ENCODE measurements at places on chromosomes 2 and 18.

- DNase-seq: no peak
Measured at GRCh38 chr2:201642086-201642578, 1.2 kb downstream of the TMEM237 start.

GRCh38 chr18:39840856-39841481 is 2114.1 kb upstream of the PIK3C3 start:
- no peak for DNase-seq

GRCh38 chr2:3223080-3223923 is 154.3 kb downstream of the EIPR1 start:
- peak; percentile 73 for DNase-seq

GRCh38 chr2:80168801-80169200 is 135.8 kb downstream of the LRRTM1 start:
- no peak for DNase-seq

DNA sequence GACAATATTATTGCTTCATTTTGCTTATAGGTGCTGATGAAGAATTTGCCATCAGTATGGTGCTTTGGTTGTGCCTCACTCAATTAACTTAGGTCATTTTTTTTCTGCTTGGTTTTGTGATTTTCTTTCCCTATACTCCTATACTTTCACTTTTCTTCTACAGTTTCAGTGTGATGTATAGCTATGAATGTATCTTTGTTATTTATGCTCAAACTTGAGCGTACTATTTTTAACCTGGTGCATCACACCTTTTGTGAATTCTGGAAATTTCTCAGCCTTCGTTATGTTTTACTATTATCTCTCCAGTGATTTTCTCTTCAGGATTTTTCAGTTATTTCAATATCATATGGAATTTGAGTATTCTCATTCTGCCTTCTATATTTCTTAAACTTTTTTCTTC is 2035.3 kb upstream of the LRRTM1 start:
- no peak for DNase-seq

GRCh38 chr2:74471332-74472065 is 981 bp downstream of the MRPL53 start:
- no peak for DNase-seq

GRCh38 chr2:66827851-66828250 is 392.9 kb downstream of the MEIS1 start:
- DNase-seq: no peak

DNA sequence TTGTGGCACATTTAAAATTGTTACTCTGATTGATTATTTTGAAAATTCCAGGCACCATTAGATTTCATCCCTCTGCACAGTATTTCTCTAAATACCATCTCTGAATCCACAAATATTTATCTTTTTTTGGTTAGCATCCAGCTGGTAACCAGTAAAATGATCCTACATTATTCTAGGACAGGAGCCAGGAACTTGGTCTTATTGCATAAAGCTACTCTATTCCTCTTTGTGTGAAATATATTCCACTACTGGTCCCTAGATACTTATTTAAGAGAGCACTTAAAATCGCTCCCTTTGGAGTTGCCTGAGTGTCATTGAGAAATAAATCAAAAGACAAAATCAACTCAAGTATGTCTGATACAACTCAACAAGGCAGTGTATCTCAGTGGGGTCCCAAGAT is 7.4 kb upstream of the MBOAT2 start:
- no peak for DNase-seq

DNA sequence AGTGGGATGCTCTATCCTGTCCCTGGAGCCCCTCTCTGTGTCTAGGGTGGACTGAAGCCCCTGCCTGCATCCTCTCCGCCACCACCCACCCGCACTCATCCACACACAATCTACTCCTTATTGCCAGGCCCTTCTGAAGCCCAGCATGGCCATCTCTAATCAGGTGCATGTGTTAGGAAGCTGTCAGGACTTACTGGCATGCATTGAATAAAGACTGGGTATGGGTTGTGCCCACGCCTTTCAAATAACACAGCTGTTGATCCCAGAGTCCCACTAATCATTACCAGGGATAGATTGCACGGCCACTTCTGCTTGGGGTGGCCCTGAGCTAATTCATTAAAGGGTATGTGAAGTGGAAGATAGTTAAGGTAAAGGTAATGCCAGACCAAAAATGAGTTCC is 88.4 kb downstream of the CABLES1 start:
- no peak for DNase-seq

DNA sequence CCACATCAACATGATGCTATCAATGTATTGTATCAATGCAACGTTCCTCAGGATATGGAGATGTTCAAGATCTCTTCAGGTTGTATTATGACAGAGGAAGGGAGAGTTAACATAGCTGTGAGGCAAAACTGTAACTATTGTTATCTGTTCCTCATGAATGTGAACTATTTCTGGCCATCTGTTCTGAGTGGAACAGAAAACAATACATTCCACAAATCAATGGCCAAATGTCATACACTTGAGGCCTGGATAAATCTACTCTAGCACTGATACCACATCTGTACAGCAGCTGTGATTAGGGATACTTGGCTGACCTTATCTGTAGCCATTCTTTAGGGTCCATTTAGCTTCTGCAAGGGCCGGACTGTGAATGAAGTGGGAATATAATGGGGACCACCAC is 447.9 kb downstream of the IRS1 start:
- no peak for DNase-seq

DNA sequence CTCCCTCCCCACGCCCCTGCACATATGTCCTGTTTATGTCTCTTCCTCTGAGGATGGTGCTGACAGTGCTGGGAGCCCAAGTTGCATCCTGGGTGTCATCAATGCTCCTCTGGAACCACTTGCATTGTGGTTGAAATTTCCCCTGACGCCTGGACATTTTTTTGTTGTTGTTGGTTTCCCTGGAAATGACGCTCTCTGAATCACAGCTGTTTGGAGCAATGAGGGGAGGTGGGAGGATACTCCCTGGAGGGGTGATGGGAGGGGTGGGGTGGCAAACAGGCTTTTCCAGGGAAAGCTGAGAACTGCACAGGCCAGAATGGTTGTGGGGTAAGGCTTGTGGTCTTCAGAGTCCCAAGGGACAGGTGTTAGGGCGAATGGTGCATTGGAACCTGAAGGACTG is 29.6 kb downstream of the CELF4 start:
- DNase-seq: no peak

GRCh38 chr2:233271693-233272092 is 20.2 kb downstream of the ATG16L1 start:
- no peak for DNase-seq

- peak; percentile 77 for DNase-seq
Measured at GRCh38 chr2:96554293-96555145, 18.0 kb downstream of the ARID5A start.

- DNase-seq: no peak
Measured at GRCh38 chr2:128753800-128754199, 435.1 kb upstream of the HS6ST1 start.

GRCh38 chr18:67636597-67637385 is 120.3 kb upstream of the DSEL start:
- DNase-seq: no peak

DNA sequence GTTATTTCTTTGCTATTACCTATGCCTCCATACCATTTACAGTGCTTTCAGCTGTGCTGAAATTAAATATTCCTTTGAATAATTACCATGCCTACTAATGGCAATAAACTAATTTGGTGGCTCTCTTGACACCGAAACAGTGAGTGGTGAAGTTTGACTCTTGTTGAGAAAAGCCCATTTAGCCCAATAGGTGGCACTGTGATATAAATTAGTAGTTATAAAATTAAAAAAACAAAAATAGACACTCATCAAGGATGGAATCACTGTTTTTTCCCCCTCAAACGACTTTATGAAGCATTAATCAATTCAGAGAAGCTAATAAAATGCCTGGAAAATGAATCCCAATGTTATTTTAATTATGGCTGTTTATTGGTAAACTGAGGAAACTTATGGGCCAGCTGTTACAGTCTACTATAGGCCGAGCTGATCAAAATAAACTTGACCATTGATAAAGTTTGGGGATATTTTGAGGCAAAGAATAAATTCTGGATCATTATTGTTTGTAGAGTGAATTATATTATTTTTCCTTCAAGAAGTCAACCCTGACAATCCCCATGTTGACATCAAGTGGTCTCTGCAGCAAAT is 339.6 kb downstream of the TRIB2 start:
- no peak for DNase-seq

- DNase-seq: no peak
Measured at GRCh38 chr2:24565537-24565936, 74.5 kb downstream of the NCOA1 start.

DNA sequence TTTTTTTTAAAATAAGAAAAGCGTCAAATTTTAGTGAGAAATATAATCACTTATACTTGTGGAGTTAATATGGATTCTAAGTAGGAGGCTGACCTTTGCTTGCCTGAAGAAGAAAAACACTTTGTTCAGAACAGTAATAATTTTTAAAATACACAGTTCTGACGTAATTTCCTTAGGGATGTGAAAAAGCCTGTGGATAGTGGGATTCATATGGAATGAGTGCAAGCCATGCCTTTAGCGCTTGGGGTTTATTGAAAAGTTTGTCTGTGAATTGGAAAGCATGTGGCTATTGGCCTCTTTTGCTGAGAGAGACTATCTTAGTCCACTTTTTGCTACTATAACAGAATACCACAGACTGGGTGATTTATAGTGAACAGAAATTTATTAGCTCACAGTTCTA is 151.3 kb downstream of the CCDC85A start:
- no peak for DNase-seq

DNA sequence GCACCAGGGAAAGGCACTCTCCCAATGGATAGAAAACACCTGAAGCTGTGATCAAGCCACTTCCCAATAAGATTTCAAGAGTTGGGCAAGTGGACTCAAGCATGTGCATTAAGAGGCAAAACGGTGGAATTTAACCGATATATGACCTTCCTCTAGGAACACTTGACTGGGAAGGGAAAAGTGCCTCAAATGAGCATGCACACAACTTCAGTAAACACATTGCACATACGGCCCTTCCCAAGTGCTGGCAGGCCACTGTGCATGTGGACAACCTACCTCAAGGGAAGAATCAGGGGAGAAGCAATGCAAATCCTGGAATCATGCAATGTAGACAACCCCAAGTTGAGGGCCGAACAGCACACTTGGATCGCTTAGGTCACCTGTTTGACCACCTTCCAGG is 23.9 kb upstream of the SH3RF3 start:
- DNase-seq: no peak

- DNase-seq: no peak
Measured at GRCh38 chr18:10298346-10298745, 156.1 kb upstream of the APCDD1 start.

DNA sequence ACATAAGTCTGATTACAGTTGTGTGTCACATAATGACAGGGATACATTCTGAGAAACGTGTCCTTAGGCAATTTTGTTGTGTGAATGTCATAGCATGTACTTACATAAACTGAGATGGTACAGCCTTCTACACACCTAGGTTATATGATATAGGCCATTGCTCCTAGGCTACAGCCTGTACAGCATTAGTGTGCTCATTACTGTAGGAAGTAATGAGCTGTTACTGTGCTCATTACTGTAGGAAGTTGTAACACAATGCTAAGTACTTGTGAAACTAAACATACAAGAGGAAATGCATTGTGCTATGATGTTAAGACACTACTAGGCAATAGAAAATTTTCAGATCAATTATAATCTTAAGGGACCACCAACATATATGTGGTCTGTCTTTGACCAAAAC is 72.8 kb downstream of the UPP2 start:
- DNase-seq: no peak

DNA sequence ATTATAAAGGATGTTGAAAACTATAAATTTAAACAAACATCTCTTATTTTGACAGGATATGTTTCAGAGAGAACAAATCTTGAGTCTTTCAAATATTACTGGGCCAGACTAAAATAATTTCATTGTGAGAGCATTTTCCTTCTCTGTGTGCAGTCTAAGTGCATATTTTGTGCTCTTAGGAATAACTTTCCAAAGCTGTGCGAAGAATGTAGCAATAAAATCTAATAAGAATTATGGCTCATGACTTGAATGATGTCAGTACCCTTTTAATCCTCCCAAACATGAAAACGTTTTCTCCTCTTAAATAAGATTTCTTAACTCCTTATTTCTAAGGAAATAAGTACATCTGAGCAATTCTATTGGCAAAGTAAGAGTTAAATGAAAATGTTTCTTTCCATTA is 76.2 kb upstream of the EFEMP1 start:
- no peak for DNase-seq

- DNase-seq: peak; percentile 15
Measured at GRCh38 chr18:52288403-52289004, 51.5 kb upstream of the DCC start.

DNA sequence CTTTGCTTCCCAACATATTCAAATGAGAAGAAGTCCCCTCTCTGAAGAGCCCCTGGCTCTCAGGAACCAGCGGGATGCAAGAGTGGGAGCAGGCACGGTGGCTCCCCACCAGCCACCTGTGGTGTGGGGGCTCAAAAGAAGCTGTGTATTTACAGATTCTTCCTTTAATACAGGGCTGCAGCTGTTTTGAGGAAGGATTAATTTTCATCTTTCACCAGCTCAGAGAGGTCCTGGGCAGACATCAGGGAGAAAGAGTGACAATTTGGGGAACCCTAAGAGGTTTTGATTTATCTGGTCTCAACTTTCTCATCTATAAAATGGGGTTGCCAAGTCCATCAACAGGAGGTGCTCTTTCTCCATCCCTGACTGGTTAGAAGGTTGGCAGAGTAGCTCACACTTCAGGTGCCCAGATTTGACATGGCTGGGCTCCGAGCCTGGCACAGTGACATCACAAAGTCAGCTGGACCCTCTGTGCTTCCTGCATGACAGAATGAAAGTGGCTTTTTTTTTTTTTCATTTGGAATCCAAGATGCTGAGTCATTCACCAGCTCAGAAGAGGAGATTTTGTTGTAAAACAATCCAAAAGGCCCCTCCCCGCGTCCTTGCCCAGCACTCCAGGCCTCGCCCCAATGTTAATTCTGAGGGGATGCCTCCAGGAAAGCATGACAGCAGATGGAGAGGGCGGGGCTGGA is 15.5 kb upstream of the SIX2 start:
- DNase-seq: no peak

- no peak for DNase-seq
Measured at GRCh38 chr18:27967913-27968824, 208.8 kb downstream of the CDH2 start.

DNA sequence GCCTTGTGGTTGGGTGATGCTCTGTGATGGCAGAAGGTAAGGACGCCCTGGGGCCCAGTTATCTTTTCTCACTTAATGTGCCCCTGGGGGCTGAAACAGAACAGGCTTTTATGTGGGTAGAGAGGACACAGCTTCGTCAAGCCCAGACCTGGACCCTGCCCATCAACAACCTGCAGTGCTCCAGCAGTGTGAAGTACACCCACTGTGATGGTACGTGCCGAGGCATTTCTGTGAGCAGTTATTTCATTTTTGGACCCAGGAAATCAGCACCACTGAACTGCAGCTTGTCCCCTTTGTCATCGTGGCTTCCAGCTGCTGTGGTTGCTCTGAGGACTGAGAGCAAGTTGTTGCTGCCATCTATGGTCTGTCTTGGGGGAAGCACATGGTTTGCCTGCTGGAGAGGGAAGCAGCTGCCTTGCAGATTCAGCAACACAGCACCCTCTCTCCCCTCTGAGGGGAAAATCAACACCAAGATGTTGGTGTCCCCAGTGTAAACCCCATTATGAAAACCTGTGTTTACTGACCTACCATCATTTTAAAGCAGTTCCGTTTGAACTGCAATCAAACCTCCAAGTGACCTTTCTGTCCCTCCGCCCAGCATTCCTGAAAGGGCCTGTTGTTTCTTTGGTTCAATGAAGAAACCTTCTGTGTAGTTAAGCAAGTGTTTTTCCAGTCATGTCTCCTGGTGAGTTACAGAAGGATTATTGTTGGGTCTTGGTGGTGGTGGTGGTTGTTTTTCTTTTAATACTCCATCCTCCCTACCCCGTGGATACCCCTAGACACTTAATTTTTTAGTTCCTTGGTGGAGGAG is 158.2 kb downstream of the MGAT5 start:
- peak; percentile 80 for DNase-seq

- DNase-seq: no peak
Measured at GRCh38 chr2:55759271-55759921, 65.8 kb upstream of the PNPT1 start.

All from GM06990 (cell line).